MCF 10A (cell line): ENCODE measurements at places on chromosomes 2 and 18.

DNA sequence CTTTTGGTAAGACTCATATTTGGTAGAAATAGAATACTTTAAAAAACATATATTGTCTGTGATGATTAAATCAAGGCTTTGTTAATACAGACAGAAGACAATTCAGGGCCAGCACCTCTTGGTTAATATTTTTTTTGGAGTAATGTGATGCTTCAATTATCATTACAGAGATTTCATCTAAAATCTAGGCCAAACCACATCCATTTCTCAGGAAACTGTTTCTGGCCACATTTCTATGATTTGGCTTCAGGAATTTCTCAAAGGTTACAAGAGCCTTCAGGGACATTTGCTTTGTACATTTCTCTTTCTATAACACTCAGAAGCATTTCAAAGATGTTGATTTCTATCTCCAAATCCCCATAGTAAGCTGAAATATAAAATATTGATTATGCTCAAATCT is 614.9 kb downstream of the LRP1B start:
- H3K4me1 ChIP-seq = no peaks in the 10 kb centered on the region
- H3K4me3 ChIP-seq = no peak overlapping the region
- no peaks in the 10 kb centered on the region for H3K36me3 ChIP-seq
- peaks cover 56% of the 10 kb centered on the region for H3K27me3 ChIP-seq
- no peak for DNase-seq
- no peak overlapping the region for H3K27ac ChIP-seq

GRCh38 chr2:209772290-209772685 is 656 bp downstream of the UNC80 start:
- no peak overlapping the region for H3K27ac ChIP-seq
- no peaks in the 10 kb centered on the region for H3K36me3 ChIP-seq
- H3K27me3 ChIP-seq = peaks cover 9% of the 10 kb centered on the region
- H3K4me1 ChIP-seq = no peaks in the 10 kb centered on the region

- H3K4me1 ChIP-seq = peaks cover 45% of the 10 kb centered on the region
- H3K4me3 ChIP-seq = no peak overlapping the region
- no peaks in the 10 kb centered on the region for H3K27me3 ChIP-seq
- H3K27ac ChIP-seq = peak overlapping the region; percentile 52
- peaks cover 20% of the 10 kb centered on the region for H3K36me3 ChIP-seq
These were observed 36.4 kb downstream of the TBC1D8 start for GRCh38 chr2:101114815-101115214.

- no peaks in the 10 kb centered on the region for H3K4me1 ChIP-seq
- no peak for DNase-seq
- H3K4me3 ChIP-seq = no peak overlapping the region
- H3K27me3 ChIP-seq = peaks cover 59% of the 10 kb centered on the region
- no peaks in the 10 kb centered on the region for H3K36me3 ChIP-seq
These were observed 210.9 kb downstream of the NDUFA10 start for GRCh38 chr2:239814116-239814860.

DNA sequence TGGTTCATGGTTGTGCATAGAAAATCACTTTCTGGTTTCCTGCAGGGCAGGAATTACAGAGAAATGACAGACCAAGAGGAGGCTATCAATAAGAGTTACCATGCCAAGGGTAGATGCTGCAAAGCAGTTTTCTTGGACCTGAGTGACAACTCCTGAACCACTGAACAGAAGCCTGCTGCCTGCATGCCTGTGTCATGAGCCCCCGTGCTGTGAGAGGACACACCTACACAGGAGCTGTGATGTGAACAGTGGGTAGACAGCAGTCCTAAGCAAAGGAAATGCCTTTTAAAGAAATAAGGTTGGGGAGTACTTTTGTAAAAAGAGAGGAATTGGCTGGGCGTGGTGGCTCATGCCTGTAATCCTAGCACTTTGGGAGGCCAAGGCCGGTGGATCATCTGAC is 54.2 kb upstream of the CREB1 start:
- no peaks in the 10 kb centered on the region for H3K27me3 ChIP-seq
- H3K36me3 ChIP-seq = no peaks in the 10 kb centered on the region
- no peak overlapping the region for H3K4me3 ChIP-seq
- H3K4me1 ChIP-seq = peaks cover 6% of the 10 kb centered on the region

DNA sequence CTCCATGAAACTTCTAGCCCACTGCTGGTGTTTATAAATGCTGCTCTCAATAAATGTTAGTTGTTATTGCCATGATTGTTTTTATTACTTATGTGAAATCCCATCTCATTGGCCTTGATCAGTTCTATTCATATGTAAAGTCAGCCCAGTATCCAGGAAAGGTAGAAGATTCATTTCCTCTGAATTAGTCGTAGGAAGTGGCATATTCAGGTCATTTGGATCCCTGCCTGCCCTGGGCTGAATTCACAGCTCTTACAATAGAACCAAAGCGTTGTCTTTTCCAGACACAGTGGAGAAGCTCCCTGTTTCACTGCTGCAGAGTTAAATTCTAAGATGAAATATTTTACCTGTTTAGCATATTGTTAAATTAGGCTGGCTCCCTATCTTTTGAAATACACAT is 70.3 kb downstream of the MAIP1 start:
- H3K4me1 ChIP-seq = no peaks in the 10 kb centered on the region
- H3K4me3 ChIP-seq = no peak overlapping the region
- H3K36me3 ChIP-seq = no peaks in the 10 kb centered on the region
- no peaks in the 10 kb centered on the region for H3K27me3 ChIP-seq
- DNase-seq = no peak
- H3K27ac ChIP-seq = no peak overlapping the region

- peak overlapping the region; percentile 88 for H3K4me3 ChIP-seq
- H3K36me3 ChIP-seq = no peaks in the 10 kb centered on the region
- peaks cover 23% of the 10 kb centered on the region for H3K4me1 ChIP-seq
- H3K27ac ChIP-seq = no peak overlapping the region
- DNase-seq = no peak
These were observed 1.2 kb upstream of the MAPRE3 start for GRCh38 chr2:26969077-26969844.

DNA sequence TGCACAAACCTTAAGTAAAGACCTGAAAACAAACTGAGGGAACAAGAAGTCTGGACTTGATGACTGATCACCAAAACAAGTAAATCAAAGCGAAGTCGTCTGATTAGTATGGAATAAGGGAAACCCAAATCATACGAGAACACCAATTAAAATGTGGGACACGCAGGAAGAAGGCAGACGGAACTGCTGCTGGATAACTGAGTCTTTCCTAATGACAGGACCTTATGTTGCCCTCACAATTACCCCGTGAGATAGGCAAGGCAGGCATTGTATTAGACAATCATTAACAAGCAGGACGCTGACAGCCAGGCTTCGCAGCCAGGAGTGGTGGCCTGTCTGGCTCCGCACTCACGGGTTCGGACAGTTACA is 614 bp upstream of the COQ10B start:
- H3K36me3 ChIP-seq = peaks cover 11% of the 10 kb centered on the region
- H3K4me1 ChIP-seq = peaks cover 11% of the 10 kb centered on the region

GRCh38 chr2:135590619-135591260 is 59.5 kb downstream of the R3HDM1 start:
- H3K4me3 ChIP-seq = no peak overlapping the region
- no peaks in the 10 kb centered on the region for H3K27me3 ChIP-seq
- H3K36me3 ChIP-seq = no peaks in the 10 kb centered on the region
- no peak overlapping the region for H3K27ac ChIP-seq

DNA sequence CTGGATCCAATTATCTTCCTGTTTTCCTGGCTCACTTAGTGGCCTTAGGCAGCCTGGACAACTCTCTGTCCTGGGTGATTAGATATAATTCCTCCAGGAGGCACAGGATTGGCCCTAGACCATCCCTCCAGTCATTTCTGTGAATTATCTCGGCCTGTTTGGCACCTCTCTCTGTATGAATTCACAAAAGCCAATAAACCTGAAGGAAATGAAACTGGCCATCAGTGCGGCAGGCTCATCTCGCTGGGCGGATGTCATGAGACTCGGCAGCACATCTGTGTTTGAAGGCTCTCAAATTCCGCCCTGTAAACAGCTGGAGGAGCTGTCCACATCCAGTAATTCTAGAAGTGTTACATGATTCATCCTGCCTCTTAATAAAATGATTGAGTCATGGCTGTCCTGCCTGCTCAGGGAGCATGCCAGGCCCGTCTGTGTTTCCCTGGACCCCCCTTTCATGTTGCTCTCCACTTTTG is 38.6 kb downstream of the ACOXL start:
- no peaks in the 10 kb centered on the region for H3K36me3 ChIP-seq
- peaks cover 8% of the 10 kb centered on the region for H3K4me1 ChIP-seq
- no peak overlapping the region for H3K27ac ChIP-seq
- H3K4me3 ChIP-seq = peak overlapping the region; percentile 16
